ENCODE measurements at places on chromosomes 3 and 15.

GRCh38 chr15:45087513-45087912, 26.5 kb downstream of the DUOX2 start:
- DNase-seq, result no peak

DNA sequence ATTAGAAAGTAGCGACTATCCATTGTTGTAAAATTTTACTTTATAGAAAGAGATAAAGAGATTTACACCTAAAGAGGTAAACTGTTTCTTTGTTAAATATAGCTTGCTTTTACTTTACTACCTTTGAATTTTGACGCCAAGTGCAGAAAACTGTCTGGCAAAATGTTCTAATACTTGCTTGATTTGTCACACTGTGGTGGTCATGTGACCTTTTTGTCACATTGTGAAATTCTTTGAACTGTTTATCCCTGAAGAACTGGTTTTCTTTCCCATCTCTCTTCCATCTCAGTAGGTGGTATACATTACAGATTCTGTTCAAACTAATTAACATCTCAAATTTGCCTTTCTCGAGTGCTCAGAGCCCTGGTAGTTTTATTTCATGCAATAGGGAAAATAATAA, 327.4 kb downstream of the NAALADL2 start:
- DNase-seq, result no peak

GRCh38 chr3:157023226-157023625, 136.7 kb downstream of the CCNL1 start:
- DNase-seq, result no peak

DNA sequence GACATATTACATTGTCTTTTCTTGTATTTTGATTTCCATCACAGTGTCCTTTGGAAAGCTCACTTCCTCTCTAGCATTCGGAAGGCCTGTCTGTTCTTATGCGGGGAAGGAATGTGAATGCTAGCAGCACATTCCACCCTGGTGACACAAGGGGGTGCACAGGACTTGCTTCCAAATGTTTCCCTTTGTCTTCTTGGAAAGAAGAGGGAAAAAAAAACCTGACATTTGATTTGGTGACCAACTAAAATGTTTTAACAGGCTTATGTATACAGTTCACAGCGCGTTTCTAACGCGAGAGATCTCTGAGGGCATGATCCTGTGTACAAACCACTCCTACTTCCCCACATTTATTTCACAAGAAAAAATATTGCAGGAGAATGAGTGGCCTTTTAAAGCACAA, 107.6 kb upstream of the FXR1 start:
- DNase-seq, result no peak

DNA sequence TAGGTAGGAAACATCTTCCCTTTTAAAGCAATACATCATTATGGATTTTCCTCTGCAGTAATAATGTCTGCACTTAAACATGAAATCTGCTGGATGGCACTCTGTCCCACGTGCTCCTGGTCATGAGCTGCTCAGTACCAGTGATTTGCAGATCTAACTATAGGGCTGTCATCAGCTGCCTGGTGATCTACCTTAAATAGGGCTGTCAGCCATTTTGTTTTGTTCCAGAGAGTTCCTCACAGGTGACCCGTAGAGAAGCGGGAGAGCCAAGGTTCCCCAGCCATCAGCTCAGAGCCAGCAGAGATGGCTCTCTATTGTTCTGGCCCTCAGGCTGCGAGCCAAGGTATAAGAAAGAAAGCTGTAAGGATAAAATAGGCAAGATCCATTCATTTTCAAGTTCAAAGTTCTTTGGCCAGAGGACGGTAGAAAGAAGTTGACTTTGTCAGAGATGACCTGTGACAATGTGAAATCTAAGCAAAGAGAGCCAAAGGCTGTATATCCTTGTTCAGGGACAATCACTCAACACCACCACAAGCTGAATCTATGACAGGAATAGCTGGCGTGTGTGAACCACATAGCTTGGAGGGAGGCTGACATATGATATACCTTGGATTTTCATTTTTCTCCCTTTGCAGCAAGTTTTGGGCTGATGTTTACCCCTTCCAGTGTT, 156.5 kb downstream of the RYR3 start:
- no peak for DNase-seq

GRCh38 chr3:118000219-118000618, 1034.4 kb downstream of the IGSF11 start:
- DNase-seq, result no peak

GRCh38 chr3:73813692-73814292, 189.1 kb upstream of the PDZRN3 start:
- DNase-seq, result no peak

DNA sequence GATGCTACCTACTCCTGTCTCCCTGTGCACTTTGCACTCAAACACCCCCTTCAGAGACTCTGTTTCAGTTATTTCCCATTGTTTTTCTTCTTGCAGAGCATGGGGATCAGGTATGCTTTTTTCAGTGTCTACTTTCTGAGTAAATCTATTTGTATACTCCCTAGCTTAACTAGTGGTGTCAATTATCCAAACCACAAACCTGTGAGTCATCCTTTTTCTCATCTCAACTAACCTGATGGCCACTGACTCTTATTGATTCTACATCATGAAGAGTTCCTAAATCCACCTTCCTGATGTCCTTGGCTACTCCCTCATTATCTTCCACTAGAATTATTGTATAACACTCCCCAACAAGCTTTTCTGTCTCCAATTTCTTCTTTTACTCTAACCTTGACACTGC, 68.0 kb downstream of the DIPK2A start:
- DNase-seq, result peak; percentile 26

- DNase-seq, result no peak
These were observed 12.2 kb downstream of the GXYLT2 start for GRCh38 chr3:72900048-72900447.

DNA sequence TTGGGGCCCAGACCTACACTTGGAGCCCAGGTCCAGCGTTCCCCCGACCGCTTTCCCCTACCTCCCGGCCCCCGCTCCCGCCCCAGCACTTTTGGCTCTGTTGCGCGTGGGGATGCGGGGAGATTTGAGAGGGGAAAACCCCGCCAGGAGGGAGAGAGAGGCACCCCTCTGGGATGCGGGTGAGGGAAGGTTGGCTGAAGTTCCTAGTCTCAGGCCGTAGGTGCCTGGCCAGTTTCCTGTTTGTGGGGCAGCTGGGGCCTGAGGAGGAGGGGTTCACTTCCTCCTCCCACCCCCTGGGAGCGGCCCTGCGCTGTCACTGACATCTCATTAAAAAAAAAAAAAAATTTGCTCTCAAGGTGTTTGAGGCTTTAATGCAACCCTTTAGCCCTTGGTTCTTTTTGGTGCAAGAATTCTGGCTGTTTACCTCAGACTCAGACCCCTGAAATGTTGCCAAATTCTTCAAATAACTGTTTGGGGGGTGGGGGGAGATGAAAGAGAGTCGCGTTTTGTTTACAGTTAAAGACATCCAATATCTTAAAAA, 2.6 kb downstream of the FAM43A start:
- no peak for DNase-seq

DNA sequence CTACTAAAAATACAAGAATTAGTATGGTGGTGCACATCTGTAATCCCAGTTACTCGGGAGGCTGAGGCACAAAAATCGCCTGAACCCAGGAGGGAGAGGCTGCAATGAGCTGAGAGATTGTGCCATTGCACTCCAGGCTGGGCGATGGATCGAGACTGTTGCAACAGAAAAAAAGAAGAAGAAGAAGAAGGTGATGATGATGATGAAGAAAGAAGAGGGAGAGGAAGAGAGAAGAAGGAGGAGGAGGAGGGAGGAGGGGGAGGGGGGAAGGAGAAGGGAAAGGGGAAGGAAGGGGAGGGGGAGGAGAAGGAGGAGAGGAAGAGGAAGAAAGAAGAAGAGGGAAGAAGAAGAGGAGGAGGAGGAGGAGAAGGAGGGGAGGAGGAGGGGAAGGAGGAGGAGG, 33.2 kb upstream of the ZNF710 start:
- no peak for DNase-seq

- DNase-seq, result no peak
These were observed 32.7 kb downstream of the CHL1 start for GRCh38 chr3:229183-229661.

DNA sequence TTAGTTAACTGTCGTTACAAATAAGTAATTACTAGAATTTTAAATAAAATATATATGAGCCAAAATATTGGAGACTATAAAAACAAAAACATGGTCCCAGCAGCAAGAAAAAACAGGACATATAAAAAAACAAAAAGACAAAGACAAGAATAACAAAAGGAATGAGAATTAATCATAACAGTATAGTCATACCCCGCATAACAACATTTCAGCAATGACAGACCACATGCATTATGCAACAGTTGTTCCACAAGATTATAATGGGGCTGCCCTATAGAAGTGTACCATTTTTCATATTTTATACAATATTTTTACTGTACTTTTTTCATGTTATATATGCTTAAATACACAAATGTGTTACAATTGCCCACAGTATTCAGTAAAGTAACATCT, 5.6 kb downstream of the HLTF start:
- peak; percentile 29 for DNase-seq

GRCh38 chr15:48962662-48963523, 826 bp downstream of the SHC4 start:
- DNase-seq, result no peak

DNA sequence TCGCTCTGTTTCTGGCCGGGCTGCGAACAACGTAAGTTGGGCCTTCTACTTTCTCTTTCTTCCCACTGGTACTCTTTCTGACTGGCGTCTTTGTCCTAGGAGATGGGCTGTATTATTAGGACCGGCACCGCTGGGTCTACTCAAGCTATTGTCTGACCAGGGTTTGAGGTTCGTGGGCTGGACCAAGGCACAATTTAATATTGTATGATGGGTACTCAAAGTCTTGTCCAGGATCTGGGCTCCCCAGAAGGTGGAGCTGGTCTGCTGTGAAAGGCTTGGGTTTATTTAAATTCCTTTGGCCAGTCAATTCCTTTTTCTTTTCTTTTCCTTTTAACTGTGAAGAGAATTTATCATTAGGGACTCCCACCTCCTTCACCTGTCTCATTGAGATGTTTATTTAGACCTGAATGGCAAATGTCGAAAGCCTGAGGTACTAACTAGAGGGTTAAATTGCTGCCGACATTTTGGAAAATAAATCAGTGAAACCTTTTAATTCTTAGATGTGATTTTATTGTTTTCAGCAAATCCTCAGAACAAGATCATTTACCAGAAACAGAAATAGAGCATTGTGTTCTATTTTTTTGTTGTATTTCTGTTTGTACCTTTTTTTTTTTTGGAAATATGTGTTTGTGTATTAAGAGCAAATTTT, 410 bp downstream of the LRRC49 start:
- DNase-seq, result peak; percentile 5

GRCh38 chr3:37949866-37950265, 40.7 kb upstream of the VILL start:
- DNase-seq, result no peak

GRCh38 chr15:52789601-52790168, 451 bp downstream of the ONECUT1 start:
- no peak for DNase-seq

DNA sequence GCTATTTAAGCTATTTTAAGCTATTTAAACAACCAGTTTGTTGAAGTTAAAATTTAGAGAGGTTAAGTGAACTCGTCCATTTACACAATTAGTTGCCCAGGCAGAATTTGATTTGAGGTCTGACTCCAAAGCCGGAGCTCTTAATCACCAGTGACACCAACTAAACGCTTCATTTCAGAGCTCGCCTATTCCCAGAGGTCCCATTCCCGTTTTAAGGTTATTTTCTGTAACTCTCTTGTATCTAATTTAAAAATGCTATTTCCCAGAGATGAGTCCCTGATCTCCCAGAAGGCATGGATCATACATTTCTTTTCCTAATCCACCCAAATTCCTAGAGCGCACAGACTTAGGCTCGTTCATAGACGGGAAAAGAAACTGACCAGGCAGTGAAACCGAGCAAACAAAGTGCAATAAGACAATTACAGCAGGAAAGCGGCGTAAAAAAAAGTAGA, 904 bp upstream of the MCTP2 start:
- DNase-seq, result no peak

DNA sequence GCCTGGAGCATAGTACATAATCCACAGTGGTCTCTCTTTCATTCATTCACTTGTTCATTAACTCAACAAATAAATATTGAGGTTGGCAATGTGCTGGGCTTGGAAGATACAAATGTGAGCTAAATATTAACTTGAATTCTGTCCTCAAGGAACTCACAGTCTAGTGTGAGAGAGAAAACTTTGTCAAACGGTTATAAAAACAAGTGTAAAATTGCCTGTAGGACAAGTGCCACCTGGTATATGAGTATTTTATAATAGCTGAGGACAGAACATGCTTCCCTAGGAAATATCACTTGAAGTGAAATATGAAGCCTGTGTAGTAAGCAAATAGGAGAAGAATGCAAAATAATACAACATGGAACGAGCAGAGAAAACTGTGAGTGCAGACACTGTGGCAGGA, 173.1 kb upstream of the CMC1 start:
- no peak for DNase-seq

GRCh38 chr3:78495301-78495700, 1272.5 kb downstream of the ROBO1 start:
- no peak for DNase-seq

GRCh38 chr15:31262143-31262530, 64.5 kb upstream of the KLF13 start:
- no peak for DNase-seq

DNA sequence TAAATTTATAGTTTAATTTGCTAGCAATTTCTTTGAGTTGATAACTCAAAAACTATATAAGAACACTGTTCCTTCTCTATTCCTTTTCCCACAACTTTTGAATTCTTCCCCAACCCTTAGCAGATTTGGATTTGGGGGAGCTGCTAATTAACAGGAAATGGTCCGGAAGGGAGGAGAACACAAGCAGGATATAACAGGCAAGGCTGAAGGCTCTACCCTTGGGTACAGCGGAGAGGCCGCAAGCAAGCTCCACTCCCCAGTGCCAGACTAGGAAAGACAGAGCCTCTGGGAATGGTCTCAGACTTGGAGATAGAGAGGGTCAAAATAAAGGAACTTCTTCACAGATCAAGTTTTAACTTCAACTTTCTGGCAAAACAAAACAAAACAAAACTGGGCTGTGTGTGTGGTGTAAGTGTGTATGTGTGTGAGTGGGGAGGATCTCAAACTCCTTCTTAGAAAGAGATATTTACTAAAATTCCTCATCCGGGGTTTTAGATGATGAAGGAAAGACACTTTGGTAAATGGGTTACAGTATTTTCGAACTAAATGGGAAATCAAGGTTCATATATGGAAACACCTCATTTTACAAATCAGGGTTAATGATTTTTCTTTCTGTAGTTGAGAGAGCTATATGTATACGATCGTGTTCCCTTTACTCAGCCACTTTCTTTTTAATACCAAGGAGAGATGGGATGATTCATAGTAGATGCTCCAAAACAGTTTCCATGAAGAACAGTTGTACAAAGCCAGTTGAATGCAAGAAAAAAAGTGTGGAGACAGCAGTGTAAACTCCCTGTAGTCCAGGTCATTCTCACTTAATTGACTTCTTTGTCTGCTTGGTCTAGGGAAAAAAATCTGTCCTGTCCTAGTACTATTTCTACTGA, 161.1 kb downstream of the TP63 start:
- DNase-seq, result no peak

Data from epithelial cell of prostate (primary cell).